SW480 (cell line): ENCODE measurements at places on chromosomes 4 and X.
A peak's percentile ranks its signal among the peaks of the same experiment; 100 is the strongest.

GRCh38 chr4:143399113-143399949 is 62.7 kb downstream of the GAB1 start:
- DNase-seq: peak; percentile 51

- DNase-seq: no peak
These were observed 1.6 kb upstream of the EFNB1 start for GRCh38 chrX:68827256-68827655.

GRCh38 chrX:56782352-56782751 is 53.3 kb downstream of the NBDY start:
- DNase-seq: no peak

DNA sequence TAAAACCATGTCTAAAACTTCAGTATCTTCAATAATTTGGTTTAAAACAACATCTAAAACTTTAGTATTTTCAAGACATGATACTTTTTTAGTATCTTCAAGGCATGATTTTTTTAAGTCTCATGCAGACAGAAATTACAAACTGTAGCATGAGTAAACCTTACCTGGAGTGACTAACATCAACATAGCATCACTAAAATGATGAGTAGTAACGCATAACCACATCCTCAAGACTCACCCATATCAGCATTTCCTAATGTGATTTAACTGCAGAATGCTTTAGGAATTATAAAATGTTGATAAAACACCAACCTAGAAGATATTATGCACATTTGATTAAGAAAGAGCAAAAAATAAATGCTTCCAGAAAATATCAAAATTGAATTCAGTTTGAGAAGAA is 19.7 kb upstream of the EDNRA start:
- DNase-seq: no peak

DNA sequence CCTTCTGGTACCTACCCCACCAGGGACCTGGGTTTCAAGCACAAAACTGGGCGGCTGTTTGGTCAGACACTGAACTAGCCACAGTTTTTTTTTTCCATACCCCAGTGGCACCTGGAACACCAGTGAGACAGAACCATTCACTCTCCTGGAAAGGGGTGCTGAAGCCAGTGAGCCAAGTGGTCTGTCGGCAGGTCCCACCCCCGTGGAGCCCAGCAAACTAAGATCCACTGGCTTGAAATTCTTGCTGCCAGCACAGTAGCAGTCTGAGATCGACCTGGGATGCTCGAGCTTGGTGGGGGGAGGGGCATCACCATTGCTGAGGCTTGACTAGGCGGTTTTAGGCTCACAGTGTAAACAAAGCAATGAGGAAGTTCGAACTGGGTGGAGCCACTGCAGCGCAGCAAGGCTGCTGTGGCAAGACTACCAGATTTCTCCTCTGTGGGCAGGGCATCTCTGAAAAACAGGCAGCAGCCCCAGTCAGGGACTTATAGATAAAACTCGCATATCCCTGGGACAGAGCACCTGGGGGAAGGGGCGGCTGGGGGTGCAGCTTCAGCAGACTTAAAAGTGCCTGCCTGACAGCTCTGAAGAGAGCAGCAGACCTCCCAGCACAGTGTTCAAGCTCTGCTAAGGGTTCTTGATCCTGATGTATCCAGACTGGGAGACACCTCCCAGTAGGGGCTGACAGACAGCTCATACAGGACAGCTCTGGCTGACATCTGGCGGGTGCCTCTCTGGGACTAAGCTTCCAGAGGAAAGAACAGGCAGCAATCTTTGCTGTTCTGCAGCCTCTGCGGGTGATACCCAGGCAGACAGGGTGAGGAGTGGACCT is 223.0 kb downstream of the COX18 start:
- DNase-seq: peak; percentile 8

- no peak for DNase-seq
These were observed 10.5 kb upstream of the CHRDL1 start for GRCh38 chrX:110806145-110806544.

- no peak for DNase-seq
These were observed 48.3 kb downstream of the RAB33B start for GRCh38 chr4:139501927-139502899.

GRCh38 chr4:188043154-188043553 is 47.6 kb downstream of the ZFP42 start:
- DNase-seq: no peak

- no peak for DNase-seq
These were observed 638.1 kb upstream of the AGA start for GRCh38 chr4:178080312-178080711.

DNA sequence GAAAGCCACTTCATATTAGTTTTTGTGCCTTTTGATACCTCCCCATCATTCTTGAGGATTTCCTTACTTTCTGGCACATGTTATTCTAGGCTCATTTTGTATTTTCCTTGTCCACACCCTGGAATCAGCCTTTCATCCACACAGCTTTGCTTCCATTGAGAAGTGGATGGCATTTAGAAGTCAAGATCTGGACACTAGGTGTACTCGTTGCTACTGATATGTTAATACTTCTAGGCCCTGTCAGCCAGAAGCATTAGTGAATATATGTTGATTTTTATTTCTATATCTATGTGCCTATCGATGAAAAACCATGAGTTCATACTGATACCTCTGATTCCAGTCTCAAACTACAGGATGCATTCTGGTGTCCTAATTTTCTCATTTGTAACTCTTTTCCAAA is 73.2 kb downstream of the ARHGAP24 start:
- DNase-seq: no peak

- no peak for DNase-seq
These were observed 928 bp downstream of the GYG2 start for GRCh38 chrX:2829469-2830246.

DNA sequence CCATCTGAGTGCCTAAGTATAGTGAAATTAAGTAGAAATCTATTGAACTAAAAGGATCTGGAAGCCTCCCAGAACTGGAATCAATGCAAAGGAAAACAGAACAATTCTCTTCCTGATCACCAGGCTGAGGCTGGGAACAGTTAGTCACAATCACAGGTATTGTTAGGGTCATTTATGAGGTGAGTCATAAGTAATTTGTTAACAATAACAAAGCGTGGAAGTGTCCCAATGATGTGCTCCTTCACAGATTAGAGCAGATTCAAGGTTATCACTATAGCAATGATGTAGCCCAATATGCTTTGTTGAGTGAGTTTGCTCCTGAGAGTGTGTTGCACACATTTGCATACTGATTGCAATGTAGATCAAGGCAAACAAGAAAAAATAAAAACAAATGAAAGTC is 228.1 kb downstream of the ZNF674 start:
- DNase-seq: peak; percentile 81

- no peak for DNase-seq
These were observed 16.8 kb upstream of the GPR82 start for GRCh38 chrX:41707218-41707617.

GRCh38 chr4:80507077-80507476 is 171.5 kb downstream of the CFAP299 start:
- no peak for DNase-seq

DNA sequence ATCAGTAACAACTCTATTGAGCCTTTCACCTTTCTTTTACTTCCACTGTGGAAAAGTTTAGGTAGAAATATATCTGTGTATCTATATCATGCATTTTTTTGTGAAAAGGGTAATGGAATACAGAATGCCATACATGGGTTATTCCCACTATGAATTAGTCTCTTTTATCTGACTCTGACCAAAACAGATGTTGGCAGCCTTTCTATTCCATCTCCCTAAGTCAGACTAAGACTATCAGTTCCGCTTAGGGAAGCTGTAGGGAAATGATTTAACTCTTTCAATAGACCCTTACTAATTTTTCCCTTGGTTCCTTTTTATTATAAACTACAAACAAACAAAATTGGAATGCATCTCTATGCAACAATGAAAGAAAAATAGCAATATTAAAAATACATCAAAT is 92.3 kb upstream of the LEF1 start:
- DNase-seq: no peak

- no peak for DNase-seq
These were observed 255.6 kb downstream of the DHX15 start for GRCh38 chr4:24328711-24329110.

GRCh38 chrX:23832721-23833120 is 49.7 kb downstream of the SAT1 start:
- no peak for DNase-seq

GRCh38 chr4:158756588-158756987 is 12.2 kb upstream of the FNIP2 start:
- no peak for DNase-seq

- DNase-seq: no peak
These were observed 25.7 kb downstream of the BOD1L1 start for GRCh38 chr4:13601848-13602247.

DNA sequence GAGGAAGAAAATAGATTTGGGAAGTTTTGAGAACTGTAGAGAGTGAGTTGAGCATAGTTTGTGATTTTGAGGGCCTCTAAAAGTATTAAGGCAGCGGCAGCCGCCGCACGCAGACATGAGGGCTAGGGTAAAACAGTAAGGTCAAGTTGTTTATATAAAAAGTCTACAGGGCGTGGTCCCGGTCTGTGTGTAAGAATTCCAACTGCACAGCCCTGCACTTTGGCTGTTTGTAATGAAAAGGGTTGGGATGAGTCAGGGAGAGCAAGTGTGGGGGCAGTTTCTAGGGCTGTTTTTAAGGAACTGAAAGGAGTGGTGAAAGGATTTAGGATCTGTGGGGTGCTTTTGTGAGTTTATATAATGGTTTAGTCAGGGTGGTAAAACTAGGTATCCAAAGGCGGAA is 55.0 kb downstream of the BEX3 start:
- DNase-seq: peak; percentile 4

- DNase-seq: no peak
These were observed 96.7 kb upstream of the NKX1-1 start for GRCh38 chr4:1502976-1503375.

GRCh38 chrX:264634-265455 is 16.3 kb upstream of the PLCXD1 start:
- no peak for DNase-seq

GRCh38 chrX:95797344-95797743 is 887.3 kb upstream of the DIAPH2 start:
- DNase-seq: no peak

- no peak for DNase-seq
These were observed 89.5 kb upstream of the CITED1 start for GRCh38 chrX:72395237-72395636.

DNA sequence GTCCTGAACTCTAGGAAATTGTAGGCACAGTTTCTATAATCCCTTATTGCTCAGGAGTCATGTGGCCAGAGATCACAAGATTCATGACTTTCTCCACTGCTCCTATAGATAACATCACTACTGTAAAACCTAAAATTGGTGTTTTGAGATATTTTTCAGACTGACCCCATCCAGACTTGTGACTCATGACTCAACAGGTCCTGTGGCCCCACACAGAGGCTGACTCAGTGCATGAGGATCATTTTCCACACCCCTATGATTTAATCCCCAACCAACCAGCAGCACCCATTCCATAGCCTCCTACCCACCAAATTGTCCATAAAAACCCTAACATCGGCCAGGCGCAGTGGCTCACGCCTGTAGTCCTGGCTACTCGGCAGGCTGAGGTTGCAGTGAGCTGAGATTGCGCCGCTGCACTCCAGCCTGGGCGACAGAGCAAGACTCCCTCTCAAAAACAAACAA is 13.2 kb upstream of the XIAP start:
- no peak for DNase-seq

DNA sequence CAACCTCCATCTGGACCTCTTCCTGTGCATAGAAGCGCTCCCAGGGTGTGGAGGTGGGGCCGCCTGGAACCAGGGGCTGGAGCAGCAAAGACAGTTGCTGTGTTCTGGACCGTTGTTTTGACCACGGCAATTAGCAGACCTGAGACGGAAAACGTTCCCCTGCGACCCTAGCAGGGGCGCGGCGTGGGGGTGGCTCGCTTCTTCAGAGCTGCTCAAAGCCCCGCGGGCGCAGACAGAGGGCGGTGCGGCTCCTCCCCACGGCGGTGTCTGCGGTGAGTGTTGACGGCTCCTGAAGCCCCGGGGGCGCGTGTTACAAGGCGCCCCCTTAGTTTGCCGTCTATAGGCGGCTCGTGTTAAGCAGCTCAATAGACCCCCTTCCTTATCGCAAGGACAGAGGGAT is 79.2 kb downstream of the TRIML1 start:
- no peak for DNase-seq

GRCh38 chrX:153697924-153698865 is 10.5 kb downstream of the SLC6A8 start:
- DNase-seq: no peak

- DNase-seq: no peak
These were observed 6.6 kb downstream of the ARL9 start for GRCh38 chr4:56512166-56512565.

DNA sequence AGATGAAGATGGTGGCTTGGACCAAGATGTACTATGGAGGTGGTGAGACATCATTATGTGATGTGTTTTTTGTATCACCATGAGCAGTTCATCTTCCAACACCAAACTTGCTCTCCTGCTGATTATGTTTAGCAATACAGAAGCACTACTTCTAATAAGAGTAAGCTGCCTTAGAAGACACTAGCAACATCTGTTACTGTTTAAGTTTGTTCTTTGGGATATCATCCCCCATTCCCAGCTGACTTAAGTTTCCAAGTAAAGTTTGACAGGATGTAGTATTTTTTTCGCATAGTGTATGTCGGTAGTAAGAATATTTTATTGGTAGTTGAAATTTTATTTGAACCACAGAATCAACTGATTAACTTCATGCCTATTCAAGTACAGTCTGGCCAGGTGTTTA is 123.5 kb upstream of the BMPR1B start:
- no peak for DNase-seq

- no peak for DNase-seq
These were observed 18.7 kb downstream of the YIPF7 start for GRCh38 chr4:44632733-44633132.

GRCh38 chrX:141405486-141405852 is 163.2 kb upstream of the SPANXC start:
- DNase-seq: no peak

DNA sequence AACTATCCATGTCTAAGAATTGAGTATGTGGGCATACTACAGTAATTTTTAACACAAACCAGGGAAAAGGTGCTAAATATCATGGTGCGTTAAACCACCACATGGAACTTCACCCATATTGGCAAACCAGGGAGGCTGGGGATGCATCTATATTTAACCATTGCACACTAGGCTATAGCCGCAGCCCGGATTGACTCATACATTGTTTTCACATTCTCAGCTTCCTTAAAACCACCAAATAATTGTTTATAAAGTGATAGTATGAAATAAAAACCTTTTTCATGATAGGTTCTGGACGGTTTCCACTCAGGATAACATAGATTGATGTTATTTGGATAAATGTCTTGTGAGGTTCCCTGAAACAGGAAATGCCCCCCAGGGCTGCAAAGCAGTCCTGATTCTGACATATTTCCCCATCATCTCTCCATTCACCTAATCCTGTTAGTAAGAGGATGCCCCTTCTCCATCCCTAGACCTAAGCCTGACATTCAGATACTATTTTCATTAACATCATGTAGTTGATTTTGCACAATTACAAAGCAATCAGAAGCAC is 7.9 kb downstream of the COL25A1 start:
- DNase-seq: no peak
